ENCODE measurements at places on chromosomes 2 and 18.

DNA sequence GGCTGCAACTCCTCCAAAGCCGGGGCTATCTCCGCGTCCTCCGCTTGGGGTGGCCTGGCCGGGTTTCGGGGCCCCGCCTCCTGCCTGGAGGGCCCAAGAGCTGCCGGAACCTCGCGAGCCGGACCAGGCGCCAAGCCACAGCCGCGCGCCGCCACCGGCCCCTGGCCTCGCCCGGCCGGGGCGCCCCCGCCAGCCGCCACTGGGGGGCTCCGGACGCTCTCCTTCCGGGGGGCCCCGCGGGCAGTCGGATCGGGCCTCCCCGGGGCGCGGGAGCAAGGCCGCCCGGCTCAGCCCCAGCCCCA is 17.4 kb upstream of the HAAO start:
- DNase-seq: peak; percentile 75

- DNase-seq: peak; percentile 20
These were observed 3.9 kb upstream of the SOS1 start for GRCh38 chr2:39124746-39125057.

DNA sequence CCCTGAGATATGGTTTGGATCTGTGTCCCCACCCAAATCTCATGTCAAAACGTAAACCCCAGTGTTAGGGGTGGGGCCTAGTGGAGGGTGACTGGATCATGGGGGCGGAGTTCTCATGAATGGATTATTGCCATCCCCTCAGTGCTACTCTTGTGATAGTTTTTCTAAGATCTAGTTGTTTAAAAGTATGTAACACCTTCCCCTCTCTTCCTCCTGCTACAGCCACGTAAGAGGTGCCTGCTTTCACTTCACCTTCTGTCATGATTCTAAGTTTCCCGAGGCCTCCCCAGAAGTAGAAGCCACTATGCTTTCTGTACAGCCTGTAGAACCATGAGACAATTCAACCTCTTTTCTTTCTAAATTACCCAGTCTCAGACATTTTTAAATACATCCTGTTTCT is 16.9 kb downstream of the PUM2 start:
- DNase-seq: no peak

- DNase-seq: no peak
These were observed 148.0 kb downstream of the DNER start for GRCh38 chr2:229566370-229566769.

GRCh38 chr2:69844560-69844959 is 15.1 kb downstream of the GMCL1 start:
- DNase-seq: no peak

GRCh38 chr2:138060301-138060635 is 96.0 kb downstream of the HNMT start:
- peak; percentile 75 for DNase-seq

DNA sequence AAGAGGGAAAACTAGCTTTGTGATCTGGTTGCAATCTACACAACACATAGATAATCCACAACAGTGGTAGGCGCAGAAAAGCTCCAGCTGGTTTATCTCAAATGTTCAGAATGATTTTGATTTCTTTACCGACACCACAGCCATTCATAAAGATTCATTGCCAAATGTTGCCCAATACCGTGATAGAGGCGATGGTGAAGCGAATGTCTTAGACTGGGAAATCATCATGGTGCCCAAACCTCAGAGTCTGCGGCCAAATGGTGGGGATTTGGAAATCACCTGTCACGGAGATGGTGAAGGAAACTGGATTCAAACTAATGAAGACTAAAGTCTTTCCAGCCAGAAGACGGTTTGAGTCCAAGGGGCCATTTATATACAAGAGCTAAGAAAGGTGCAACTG is 48.5 kb upstream of the CCDC150 start:
- no peak for DNase-seq

All from RWPE1 (cell line).